ENCODE measurements at places on chromosomes 12 and 14. TPM values are rescaled to one million over a fixed set of nuclear protein-coding genes. Genes with fewer than 3 reads are reported as not detected.

The AICDA gene
- total RNA-seq, result not detected

The KRT73 gene
- not detected for total RNA-seq

The KRT83 gene
- not detected for total RNA-seq

The RAD9B gene
- total RNA-seq, result 1.3 TPM

The FOXG1 gene
- not detected for total RNA-seq

The CLEC2A gene
- not detected for total RNA-seq

The MYF5 gene
- total RNA-seq, result not detected

The HHIPL1 gene
- total RNA-seq, result not detected

The SERPINA3 gene
- not detected for total RNA-seq

The GYS2 gene
- total RNA-seq, result not detected

The PRB2 gene
- total RNA-seq, result not detected

The GALNT6 gene
- 23.1 TPM for total RNA-seq

The ALG10 gene
- 26.9 TPM for total RNA-seq

The UNC79 gene
- 0.02 TPM for total RNA-seq
